ENCODE measurements at places on chromosomes 4 and X.

- DNase-seq = no peak
These were observed 199.4 kb downstream of the CHIC2 start for GRCh38 chr4:53865054-53865453.

- no peak for DNase-seq
These were observed 53.7 kb upstream of the RBPJ start for GRCh38 chr4:26267087-26267486.

DNA sequence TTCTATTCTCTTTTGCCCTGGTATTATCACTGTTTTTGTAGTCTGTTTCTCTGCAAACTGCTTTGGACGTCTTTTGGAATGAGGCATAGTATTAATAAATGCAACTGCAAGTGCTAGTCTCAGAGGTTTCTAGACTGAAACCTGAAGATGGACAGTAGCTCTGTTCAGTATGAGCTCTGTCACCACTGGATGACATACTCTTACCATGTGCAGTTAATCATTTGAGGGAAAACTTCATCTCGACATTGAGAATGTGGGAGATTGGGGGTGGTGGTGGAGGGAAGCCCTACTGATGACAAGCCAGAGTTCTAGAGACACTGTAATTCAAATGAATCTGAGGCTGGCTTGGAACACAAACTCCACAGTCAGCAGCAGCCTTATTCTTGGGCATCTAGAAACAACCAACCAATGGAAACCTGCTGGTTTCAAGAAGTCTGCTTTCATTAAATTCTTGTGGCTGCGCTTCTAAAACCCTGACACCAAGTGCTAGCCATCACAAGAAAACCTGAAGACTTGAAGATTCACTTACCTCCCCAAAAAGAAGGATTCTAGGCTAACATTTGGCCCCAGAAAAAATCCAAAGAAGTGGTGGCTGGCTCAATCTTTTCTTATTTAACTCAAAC is 161.7 kb downstream of the RASL11B start:
- no peak for DNase-seq

- DNase-seq = no peak
These were observed 24.3 kb upstream of the IL2 start for GRCh38 chr4:122480655-122481487.

GRCh38 chr4:78809928-78810835 is 34.0 kb downstream of the BMP2K start:
- no peak for DNase-seq

- peak; percentile 61 for DNase-seq
These were observed 280.5 kb downstream of the GPM6A start for GRCh38 chr4:175531405-175532091.

GRCh38 chr4:118400356-118400755 is 47.6 kb upstream of the PRSS12 start:
- DNase-seq = no peak

DNA sequence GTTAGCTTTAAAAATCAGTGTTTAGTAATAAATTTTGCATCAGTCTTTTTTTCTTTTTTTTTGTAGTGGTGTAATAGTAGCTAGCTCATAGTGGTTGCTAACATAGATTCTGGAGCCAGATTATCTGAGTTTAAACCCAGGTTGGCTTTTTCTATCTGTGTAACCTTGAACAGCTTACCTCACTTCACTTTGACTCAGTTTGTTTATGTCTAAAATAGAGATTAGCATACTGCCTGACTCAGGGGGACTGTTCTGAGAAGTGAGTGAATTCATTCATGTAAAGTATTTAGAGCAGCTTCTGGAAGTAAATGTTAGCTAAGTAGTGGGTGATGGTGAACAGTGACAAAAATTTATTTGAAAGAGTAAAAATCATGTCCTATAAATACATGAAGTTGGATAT is 32.9 kb downstream of the CPEB2 start:
- no peak for DNase-seq

DNA sequence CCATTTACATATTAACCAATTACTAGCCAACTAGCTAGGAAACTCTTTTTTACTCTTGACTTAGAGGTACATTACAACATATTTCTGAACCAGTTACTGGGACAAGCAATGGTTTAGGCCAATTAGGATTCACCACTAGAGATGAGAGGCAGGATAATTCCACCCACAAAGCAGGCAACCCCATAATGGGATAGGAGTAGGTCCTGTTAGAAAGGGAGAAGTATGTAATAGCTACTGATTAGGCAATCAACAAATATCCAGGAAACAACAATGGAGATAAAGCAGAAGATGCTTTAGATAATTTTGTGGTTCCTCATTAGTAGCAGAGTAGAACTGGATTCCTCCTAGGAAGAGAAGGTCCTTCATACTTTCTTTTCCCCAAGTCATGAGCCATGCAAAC is 173.8 kb upstream of the GLRA2 start:
- no peak for DNase-seq

- DNase-seq = no peak
These were observed at the start of gene CABS1 for GRCh38 chr4:70334681-70335080. Gene CABS1, plus strand, starts transcription at chr4:70334981. Its CDS starts 59 bp downstream, at chr4:70335040.

GRCh38 chr4:182978152-182978827 is 61.1 kb upstream of the DCTD start:
- DNase-seq = peak; percentile 28

- DNase-seq = no peak
These were observed 4.6 kb upstream of the CLDN24 start for GRCh38 chr4:183326853-183327252.

DNA sequence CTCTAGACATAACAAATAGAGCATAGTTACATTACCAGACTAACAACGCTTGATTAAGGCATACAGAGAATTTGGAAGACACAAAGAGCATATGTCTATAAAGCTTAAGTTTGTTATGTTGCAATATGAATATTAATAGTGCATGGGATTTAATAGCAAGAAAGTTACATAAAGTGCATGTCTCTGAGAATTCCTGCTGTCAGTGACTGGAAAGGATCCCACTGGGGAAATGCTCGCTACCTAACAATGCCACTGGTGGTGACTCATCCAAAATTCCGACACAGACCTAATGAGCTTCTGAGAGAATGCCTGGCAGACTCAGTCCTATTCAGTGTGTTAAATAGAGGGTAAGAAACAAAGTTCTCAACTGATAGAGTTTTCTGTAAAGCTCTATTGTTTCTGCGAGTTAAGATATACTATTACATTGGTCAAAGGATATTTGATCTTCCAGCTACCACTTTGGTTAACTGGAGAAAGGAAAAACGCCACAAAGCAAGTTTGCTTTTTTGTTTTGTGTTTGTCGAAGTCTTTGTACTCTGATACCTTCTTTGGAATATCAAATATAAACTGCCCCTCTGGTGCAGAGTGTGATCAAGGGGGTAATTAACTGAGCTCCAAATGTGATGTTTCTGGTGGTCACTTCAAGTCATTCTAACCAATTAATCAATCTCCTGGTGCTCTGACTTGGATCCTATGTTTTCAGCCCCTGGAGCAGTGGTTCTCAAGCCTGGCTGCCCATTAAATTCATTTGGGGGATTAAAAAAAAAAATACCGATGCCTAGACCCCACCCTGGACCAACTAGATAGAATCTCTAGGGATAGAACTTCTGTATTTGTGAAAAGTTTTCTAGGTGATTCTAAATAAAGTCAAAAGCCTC is 107.9 kb downstream of the PALLD start:
- no peak for DNase-seq

GRCh38 chrX:107678957-107679740 is 50.8 kb downstream of the PRPS1 start:
- peak; percentile 88 for DNase-seq

GRCh38 chr4:122542411-122543236 is 78.2 kb downstream of the IL21 start:
- peak; percentile 63 for DNase-seq

DNA sequence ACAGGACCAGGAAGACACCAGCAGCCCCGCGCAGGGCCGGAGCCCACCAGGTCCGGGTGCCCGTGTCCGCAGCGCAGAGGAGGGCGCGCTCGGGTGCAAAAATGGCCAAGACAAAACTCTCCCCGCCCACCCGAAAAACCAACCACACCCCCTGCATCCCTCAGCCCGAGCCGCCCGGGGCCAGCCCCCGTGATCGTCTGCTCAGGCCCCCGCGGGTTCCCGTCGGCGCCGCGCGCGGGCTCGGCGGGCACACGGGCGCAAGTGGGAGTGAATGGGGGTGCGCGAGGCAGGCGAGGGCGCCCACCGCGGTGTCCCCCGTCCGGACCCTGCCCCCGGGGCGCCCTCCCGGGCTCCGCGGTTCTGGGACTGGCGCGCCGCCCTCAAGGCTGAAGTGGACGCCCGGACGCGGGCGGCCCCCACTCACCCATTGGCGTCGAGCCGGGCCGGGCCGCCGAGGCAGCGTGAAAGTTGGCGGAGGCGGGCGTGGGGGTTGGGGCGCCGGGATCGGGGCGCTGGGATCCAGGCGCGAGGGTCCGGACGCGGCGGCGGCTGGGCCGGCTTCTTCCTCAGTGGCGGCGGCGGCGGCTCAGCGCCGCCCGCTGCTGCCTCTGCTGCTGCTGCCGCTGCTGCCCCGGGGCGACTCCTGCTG is 393 bp downstream of the SH3KBP1 start:
- no peak for DNase-seq

DNA sequence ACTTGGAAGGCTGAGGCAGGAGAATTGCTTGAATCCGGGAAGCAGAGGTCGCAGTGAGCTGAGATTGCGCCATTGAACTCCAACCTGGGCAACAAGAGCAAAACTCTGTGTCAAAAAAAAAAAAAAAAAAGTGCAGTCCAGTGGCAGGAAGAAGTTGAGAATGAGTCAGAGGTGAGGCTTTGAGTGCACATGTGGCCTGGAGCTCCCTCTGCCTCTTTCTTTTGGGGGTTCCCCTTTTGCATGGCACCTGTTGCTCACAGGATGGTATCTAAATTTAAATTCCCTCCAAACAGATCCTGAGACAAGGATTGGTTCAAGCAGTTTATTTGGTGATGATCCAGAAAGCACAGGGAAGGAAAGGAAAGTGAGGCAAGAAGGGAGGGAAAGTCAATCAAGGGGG is 151.4 kb upstream of the STX18 start:
- DNase-seq = no peak
